ENCODE measurements at places on chromosomes 4 and X. TPM values are rescaled to one million over a fixed set of nuclear protein-coding genes. Genes with fewer than 3 reads are reported as not detected.

GRCh38 chr4:153528705-153529485 is 62.7 kb downstream of the TMEM131L start:
- DNase-seq, result no peak
- H3K4me1 ChIP-seq, result peaks cover 21% of the 10 kb centered on the region
- H3K27ac ChIP-seq, result no peak overlapping the region
- no peak overlapping the region for H3K4me3 ChIP-seq

ATP2B3 gene
- not detected for total RNA-seq

ENPEP gene
- 6.3 TPM for total RNA-seq

DNA sequence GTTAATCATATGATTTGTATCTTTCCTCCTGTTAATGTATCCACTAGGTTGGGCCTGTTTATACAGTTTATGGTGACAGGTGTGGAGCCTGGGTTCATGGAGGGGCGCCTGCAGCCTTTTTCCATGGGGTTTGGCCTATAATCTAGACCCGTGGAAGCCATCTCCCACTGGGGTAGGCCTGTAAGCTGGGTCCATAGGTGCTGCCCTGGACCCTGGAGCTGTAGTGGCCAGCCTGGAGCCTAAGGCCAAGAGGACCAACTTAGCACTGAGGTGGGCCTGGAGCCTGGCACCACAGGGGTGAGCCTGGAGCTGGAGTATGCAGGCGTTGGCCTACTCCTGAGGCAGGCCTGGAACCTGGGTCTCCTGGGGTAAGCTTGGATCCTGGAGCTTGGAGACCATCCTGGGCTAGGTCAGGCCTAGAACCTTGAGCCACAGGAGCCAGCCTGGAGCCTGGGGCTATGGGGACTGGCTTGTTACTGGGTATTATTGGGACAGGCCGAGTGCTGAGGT is 249.4 kb upstream of the HTR2C start:
- no peak overlapping the region for H3K27ac ChIP-seq
- DNase-seq, result no peak
- no peaks in the 10 kb centered on the region for H3K36me3 ChIP-seq
- no peaks in the 10 kb centered on the region for H3K27me3 ChIP-seq

GRCh38 chr4:180281724-180282123 is 1961.5 kb upstream of the TENM3 start:
- DNase-seq, result no peak
- H3K4me1 ChIP-seq, result no peaks in the 10 kb centered on the region
- H3K4me3 ChIP-seq, result no peak overlapping the region
- no peaks in the 10 kb centered on the region for H3K27me3 ChIP-seq

- no peak overlapping the region for H3K27ac ChIP-seq
- H3K27me3 ChIP-seq, result no peaks in the 10 kb centered on the region
- no peak overlapping the region for H3K4me3 ChIP-seq
- no peaks in the 10 kb centered on the region for H3K36me3 ChIP-seq
- H3K4me1 ChIP-seq, result no peaks in the 10 kb centered on the region
Measured at GRCh38 chr4:145200366-145200765, 20.0 kb upstream of the OTUD4 start.

GNRHR gene
- not detected for total RNA-seq

DNA sequence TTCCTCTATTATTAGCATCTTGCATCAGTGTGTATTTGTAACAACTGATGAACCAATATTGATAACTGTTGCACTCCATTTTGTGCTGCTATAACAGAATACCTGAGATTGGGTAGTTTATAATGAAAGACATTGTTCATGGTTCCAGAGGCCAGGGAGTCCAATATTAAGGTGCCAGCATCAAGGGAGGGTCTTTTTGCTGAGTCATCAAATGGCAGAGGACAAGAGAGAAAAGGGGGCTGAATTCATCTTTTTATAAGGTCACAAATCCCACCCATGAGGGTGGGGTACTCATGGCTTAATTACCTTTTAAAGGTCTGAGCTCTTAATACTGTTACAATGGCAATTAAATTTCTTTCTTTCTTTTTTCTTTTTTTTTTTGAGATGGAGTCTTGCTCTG is 7.2 kb downstream of the MYOZ2 start:
- DNase-seq, result no peak
- H3K27me3 ChIP-seq, result no peaks in the 10 kb centered on the region
- H3K36me3 ChIP-seq, result no peaks in the 10 kb centered on the region
- no peak overlapping the region for H3K4me3 ChIP-seq

DNA sequence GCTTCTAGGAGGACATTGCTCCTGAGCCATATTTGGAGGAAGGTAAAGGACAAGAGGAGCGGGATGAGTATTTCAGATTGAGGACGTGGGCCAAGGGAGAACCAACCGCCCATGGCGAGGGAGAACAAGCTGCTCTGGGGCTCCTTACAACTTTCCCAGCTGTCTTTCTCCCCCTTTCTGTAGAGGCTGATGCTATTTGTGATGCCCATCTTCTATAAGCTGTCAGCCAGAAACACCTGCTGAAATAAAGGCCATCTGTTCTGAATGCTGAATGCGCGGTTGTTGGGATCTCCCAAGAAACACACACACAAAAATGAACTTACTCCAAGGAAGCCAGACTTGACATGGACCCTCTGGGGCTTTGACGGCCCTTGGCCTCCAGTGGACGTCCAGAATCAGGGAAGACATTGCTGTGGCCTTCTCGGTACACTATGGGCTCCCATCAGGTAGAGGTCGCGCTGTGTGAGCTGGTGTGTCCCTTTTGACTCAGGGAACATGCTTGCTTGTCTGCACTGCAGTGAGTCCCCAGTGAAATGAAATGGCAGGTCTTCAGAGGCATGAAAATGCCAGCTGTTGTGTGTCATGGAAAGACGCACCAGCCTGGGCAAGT is 30.9 kb downstream of the RWDD4 start:
- H3K4me1 ChIP-seq, result no peaks in the 10 kb centered on the region
- H3K4me3 ChIP-seq, result no peak overlapping the region

TLR1 gene
- 29.1 TPM for total RNA-seq

DNA sequence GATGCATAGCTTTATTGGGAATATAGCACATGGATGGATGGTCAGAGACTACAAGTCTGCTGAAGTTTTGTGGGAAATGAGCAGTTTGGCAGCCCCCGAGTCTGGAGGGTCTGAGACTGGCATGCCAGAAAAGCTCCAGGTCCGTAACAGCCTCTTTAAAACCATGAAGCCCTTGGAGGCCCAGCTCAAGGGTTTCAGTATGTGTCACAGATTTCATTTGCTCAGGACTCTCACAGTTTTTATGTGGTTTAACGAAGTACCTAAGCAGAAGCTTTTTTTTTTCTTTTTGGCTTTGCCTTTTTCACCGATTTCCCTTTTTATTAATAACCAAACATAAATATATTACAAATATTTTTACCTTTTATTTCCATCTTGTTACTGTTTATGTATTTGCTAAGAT is 30.6 kb upstream of the TMEM184C start:
- H3K4me1 ChIP-seq, result peaks cover 38% of the 10 kb centered on the region
- H3K27ac ChIP-seq, result peak overlapping the region; percentile 21
- no peaks in the 10 kb centered on the region for H3K27me3 ChIP-seq
- no peaks in the 10 kb centered on the region for H3K36me3 ChIP-seq
- DNase-seq, result no peak
- no peak overlapping the region for H3K4me3 ChIP-seq

AP1S2 gene
- total RNA-seq, result 94.1 TPM

GRCh38 chr4:166312166-166312565 is 439.1 kb downstream of the TLL1 start:
- DNase-seq, result no peak
- no peak overlapping the region for H3K27ac ChIP-seq
- no peak overlapping the region for H3K4me3 ChIP-seq
- H3K36me3 ChIP-seq, result no peaks in the 10 kb centered on the region
- no peaks in the 10 kb centered on the region for H3K4me1 ChIP-seq
- H3K27me3 ChIP-seq, result no peaks in the 10 kb centered on the region

DNA sequence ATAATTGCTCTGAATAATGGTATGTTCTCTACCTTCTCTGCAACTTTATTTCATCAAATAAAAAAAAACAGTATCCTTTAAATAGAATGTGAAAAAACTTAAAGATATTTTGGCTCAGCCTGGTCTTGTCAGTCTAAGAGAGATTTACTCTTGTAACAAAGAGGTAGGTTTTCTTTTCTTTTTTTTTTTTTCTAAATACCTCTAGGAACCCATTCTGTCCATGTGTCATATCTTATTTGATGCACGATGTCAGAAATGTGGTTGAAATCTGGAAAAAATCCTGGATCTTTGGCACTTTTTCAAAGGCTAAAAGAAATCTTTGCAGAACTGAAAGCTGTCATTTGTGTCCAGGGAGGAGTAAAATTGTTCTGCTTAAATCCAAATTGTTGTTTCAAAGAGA is 17.3 kb upstream of the FGF5 start:
- H3K4me1 ChIP-seq, result no peaks in the 10 kb centered on the region
- H3K4me3 ChIP-seq, result no peak overlapping the region
- no peak for DNase-seq
- H3K27ac ChIP-seq, result no peak overlapping the region

GRCh38 chr4:54333657-54334056 is 104.6 kb downstream of the PDGFRA start:
- no peaks in the 10 kb centered on the region for H3K27me3 ChIP-seq
- H3K4me3 ChIP-seq, result no peak overlapping the region
- no peak for DNase-seq

GRCh38 chr4:146978641-146979040 is 33.0 kb upstream of the TTC29 start:
- no peak overlapping the region for H3K27ac ChIP-seq
- DNase-seq, result no peak
- H3K36me3 ChIP-seq, result no peaks in the 10 kb centered on the region
- no peaks in the 10 kb centered on the region for H3K4me1 ChIP-seq

DNA sequence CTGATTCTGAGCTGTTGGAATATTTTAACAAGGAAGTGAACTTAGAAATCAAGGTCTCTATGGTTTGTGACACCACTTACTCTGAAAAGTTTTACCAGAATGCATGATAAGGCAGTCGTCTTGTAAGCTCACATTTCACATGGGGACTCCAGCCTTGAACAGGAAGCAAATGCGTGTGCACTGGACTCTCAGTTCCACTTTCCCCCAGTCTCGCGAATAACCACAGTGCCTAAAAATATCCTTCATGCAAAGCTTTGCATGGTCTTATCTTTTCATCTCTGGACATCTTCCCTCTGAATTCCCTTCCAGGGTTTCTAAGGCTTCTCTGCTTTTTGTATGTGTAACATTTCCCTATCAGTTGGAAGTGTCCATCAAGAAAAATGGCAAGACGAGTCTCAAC is 581.8 kb downstream of the NLGN4X start:
- H3K4me3 ChIP-seq, result no peak overlapping the region
- H3K27me3 ChIP-seq, result no peaks in the 10 kb centered on the region
- H3K4me1 ChIP-seq, result no peaks in the 10 kb centered on the region

TFE3 gene
- 98.6 TPM for total RNA-seq

DNA sequence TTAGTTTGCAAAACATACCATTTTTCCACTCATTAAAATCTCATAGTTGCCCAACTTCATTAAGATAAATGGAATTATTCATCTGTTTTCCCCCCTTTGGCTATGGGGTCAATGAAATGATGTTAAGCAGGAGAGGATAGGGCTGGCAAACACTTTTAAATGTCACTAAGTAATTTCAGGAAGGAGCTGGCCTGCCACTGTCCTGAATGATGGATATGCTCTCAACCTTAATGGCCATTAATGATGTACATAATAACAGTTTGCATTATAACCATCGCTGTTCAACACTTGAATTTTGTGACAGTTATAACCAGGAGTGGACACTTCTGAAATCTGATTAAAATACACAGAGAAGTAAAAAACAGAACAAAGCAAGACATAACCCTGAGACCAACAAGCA is 77.2 kb downstream of the C4orf51 start:
- H3K27ac ChIP-seq, result no peak overlapping the region
- no peak overlapping the region for H3K4me3 ChIP-seq

GYG2 gene
- 18.0 TPM for total RNA-seq

GRCh38 chrX:146241902-146242301 is 424.3 kb downstream of the SLITRK2 start:
- H3K36me3 ChIP-seq, result no peaks in the 10 kb centered on the region
- H3K4me1 ChIP-seq, result no peaks in the 10 kb centered on the region
- H3K4me3 ChIP-seq, result no peak overlapping the region
- no peak for DNase-seq
- H3K27ac ChIP-seq, result no peak overlapping the region

BGN gene
- 54.2 TPM for total RNA-seq

DNA sequence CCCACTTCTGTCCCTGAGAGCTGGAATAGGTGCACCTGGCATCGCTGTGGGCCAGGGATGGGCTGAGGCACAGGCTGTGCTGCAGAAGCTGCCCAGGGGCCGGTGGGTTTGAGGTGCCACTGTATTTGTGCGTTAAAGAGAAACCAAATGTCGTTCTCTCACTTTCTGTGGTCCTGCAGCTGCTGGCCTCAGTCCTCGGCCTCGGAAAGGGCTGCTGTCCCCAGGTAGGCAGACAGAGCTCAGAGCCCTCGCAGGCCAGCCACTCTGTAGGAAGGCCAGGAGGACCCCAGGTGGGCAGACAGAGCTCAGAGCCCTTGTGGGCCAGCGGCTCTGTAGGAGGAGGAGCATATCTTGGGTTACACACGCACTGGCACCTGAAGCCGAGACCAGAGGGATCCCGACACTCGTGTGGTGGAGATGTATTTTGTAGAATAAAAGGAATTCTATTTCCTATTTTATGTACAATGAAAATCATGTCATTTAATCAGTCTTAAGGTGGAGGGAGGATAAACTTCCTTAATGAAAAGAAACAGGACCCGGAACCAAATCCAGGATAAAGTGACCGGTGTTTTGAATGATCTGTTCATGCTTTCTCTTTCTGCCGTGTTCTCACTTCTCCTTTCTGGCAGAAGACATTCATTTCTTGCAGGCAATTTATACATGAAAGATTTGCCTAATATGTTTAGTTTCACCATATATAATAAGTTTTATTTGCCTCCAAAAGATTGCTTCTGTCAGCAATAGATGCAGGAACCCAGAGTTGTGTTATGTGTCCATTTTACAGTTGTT is 54.4 kb upstream of the HGFAC start:
- H3K27ac ChIP-seq, result peak overlapping the region; percentile 51
- H3K27me3 ChIP-seq, result no peaks in the 10 kb centered on the region
- peak overlapping the region; percentile 33 for H3K4me3 ChIP-seq
- no peak for DNase-seq
- no peaks in the 10 kb centered on the region for H3K36me3 ChIP-seq

CFAP99 gene
- not detected for total RNA-seq

- DNase-seq, result no peak
- no peaks in the 10 kb centered on the region for H3K27me3 ChIP-seq
- no peaks in the 10 kb centered on the region for H3K36me3 ChIP-seq
- no peak overlapping the region for H3K4me3 ChIP-seq
- peaks cover 3% of the 10 kb centered on the region for H3K4me1 ChIP-seq
Measured at GRCh38 chr4:48024522-48024921, 8.0 kb downstream of the NIPAL1 start.

CTAG1B gene
- total RNA-seq, result not detected

DNA sequence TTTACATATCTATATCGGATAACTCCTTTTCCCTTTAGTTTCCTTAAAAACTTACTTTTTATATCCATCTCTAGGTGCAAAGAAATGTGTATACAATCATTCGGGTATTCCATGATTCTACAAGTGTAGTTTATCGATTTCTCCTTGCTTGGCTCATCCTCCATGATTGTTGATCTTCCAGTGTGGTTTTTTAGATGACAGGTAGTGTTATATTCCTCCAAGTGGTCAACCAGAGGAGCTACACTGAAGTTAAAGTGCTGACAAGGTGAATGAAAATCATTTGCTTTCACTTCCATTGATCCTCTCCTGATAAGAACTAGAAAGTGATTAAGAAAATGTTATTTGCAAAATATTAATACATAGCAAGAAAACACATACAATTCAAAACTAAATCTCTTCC is 38.5 kb downstream of the TMEM156 start:
- no peak overlapping the region for H3K4me3 ChIP-seq
- H3K27ac ChIP-seq, result no peak overlapping the region
- H3K36me3 ChIP-seq, result no peaks in the 10 kb centered on the region
- no peak for DNase-seq
- no peaks in the 10 kb centered on the region for H3K27me3 ChIP-seq

GRCh38 chr4:8643986-8644385 is 51.4 kb downstream of the CPZ start:
- DNase-seq, result no peak
- no peaks in the 10 kb centered on the region for H3K4me1 ChIP-seq
- no peaks in the 10 kb centered on the region for H3K36me3 ChIP-seq
- no peak overlapping the region for H3K4me3 ChIP-seq
- no peak overlapping the region for H3K27ac ChIP-seq
- H3K27me3 ChIP-seq, result no peaks in the 10 kb centered on the region

Data from tibial nerve (tissue), 4 donors.